GM13976 (cell line): ENCODE measurements at places on chromosomes 2 and 18.

- no peak for DNase-seq
Observed at GRCh38 chr2:108898315-108899082, 90.5 kb downstream of the EDAR start.

- no peak for DNase-seq
Observed at GRCh38 chr2:50098242-50098641, 933.7 kb downstream of the NRXN1 start.

DNA sequence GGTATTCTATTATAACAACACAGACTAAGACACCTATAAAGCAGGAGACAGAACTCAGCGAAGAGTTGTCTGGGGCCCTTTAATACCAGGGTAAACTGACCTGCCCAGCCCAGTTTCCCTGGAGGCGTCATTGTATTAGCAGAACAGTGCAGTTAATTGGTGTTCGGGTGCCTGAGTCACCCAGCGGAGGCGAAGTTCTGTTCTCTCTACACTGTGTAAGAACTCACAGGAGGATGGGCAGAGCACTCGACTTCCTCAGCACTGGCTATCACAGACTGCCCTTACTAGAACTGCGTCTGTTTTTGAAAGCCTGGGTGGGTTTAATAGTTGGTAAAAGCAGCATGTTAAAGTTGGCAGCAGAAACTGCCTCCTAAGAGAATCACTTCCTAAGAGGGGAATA lies 106.5 kb upstream of the ATP8B1 start:
- DNase-seq: no peak

DNA sequence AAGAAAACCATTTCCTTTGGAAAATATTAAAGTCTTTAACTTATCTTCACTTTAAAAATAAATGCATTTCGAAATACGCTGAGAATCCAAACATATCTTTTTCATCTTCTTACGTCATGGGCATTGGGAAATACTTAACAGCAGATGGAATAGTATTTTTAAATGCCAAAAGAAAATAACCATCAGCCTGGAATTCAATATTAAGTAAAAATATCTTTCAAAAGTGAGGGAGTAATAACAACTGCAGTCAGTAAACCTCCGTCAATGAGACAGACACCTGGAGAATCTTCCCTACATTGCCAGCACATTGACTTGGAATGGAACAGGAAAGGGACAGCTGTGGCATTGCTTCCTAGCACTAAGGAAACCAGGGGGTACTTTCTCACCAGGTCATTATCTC lies 290.4 kb upstream of the TNP1 start:
- no peak for DNase-seq

DNA sequence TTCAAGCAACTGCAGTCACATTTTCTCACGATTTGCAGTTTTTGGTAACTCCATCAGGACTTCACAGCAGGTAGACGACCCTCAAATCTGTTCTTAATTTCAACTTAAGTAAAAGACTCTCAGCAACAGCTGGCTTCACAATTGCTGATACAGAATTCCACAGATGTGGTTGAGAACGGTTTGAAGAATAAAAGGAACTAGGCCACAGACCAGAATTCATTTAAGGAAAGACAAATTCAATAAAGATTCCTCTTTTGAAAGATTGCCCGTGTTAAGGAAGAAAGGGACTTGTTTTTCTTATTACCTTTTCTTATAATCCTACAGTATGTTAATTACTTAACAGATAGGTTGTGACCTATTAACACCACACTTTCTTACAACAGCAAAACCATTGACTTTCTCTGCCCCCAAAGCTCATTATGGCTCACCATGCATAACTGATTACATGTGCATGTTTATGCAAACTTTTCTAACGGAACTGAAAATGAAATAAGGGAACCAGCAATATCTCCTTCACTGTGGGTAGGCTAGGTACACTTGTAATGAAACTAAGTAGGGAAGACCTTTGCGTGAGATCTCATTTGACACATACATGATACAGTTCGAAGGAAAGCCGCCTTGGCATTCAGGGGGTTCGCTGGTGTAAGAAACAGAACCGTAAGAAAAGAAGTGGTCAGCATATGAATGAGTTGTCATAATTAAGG lies 4.7 kb upstream of the ZNF516 start:
- DNase-seq: peak; percentile 80

GRCh38 chr18:63869851-63870250 lies 17.7 kb upstream of the SERPINB2 start:
- DNase-seq: no peak

GRCh38 chr18:10205151-10205550 lies 249.3 kb upstream of the APCDD1 start:
- no peak for DNase-seq

DNA sequence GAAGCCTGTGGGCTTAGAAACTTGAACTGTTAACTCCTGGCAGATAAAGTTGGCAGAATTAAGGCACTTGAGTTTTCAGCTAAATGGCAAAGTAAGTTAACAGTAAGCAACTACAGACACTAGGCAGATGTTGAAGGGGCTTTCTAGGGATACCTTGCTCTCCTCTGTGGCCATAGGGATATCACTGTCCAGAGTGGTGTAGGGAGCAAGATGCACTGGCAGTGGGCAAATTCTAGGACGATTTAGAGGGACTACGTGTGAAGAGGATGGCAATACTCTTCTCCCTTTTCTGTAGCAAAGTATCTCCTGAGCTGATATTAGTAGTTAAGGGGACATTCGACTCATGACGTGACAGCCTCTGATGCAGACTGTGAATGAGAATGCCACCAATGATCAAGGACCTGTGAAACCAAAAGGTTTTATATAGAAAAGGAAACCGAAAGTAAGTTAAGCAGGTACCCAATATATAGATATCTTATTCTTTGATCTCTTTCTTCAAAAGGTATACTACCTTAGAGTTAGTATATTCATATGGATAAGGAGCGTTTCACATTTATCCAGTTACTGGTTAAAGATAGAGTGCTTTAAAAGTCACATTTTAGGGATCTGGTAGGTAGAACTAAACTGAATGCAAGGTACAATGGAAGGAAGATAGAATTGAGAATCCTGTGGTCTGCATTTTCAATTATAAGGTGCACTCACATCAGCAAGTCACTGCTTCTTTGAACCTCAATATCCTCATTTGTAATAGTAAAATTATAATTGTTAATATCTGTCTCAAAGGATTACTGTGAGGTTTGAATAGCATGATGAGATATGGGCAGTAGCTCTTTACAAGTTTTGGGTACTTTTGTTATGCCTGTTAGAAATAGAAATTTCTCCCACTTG lies 106.4 kb downstream of the KCNH7 start:
- DNase-seq: peak; percentile 30

DNA sequence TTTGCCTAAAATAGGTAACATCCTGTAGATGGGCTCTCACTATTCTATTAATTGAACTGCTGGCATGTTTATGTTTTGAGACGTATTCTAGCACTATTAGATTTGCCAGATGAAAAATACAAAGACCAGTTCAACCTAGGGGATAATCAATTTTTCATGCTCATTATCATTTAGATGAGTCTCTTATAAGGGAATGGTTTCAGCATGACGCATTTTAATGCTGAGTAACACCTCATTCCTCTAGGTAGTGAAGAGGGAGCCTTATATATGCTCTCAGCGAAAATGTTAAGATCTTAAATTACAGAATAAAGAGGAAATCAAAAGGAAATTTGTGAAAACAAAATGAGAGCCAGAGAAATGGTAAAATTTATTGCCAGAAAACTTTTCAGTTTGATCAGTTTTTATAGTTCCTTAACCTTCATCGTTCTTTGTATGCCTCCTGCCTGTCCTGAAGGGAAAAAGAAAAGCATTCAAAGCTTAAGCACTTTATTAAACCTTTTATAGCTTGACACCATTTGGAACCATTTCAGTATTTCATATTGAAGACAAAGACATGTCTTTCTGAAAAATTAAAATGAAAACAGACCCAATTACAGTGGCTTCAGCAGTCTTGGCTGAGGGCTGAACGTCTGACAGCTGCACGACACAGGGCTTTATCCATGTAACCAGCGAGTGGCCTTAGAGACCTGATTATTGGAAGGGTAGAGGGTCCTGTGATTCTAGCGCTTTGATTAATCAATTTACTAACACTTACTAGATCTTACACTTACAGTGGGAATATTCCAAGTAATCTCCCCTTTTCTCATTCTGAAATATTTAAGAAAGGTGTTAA lies 112.8 kb downstream of the ADCYAP1 start:
- no peak for DNase-seq

GRCh38 chr2:105042189-105042588 lies 4.3 kb downstream of the MRPS9 start:
- no peak for DNase-seq

GRCh38 chr2:236747426-236747825 lies 177.8 kb downstream of the ACKR3 start:
- no peak for DNase-seq

DNA sequence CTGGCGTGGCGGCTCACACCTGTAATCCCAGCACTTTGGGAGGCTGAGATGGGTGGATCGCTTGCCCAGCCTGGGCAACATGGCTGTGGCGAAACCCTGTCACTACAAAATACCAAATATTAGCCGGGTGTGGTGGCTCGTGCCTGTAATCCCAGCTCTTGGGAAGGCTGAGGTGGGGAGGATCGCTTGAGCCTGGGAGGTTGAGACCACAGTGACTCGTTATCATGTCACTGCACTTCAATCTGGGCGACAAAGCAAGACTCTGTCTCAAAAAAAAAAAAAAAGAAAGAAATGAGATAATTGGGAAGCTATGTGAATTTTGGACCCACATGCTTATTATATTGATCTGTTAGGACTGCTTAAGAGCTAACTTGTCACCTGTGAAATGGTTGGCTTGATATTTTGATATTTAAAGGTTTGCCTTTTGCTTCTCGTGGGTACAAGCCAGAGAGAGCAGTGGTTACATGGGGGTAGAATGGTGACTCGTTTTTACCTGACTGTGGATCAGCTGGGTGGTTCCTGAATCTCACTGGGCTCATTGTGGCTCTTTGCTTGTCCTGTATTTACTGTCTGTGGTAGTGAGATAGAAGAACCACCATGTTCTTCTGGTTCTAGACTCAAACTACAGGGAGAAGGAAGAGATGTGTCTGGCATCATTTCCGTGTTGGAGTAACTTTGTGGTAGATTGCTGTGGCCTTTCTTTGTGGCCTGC lies 28.9 kb downstream of the ZNF532 start:
- DNase-seq: no peak
